ENCODE measurements at places on chromosomes 13 and 19.

GRCh38 chr13:28494778-28495537 lies at the start of gene FLT1:
Gene FLT1 (minus strand): TSS chr13:28495128. CDS start chr13:28494843, 285 bp downstream.
- DNase-seq: no peak

DNA sequence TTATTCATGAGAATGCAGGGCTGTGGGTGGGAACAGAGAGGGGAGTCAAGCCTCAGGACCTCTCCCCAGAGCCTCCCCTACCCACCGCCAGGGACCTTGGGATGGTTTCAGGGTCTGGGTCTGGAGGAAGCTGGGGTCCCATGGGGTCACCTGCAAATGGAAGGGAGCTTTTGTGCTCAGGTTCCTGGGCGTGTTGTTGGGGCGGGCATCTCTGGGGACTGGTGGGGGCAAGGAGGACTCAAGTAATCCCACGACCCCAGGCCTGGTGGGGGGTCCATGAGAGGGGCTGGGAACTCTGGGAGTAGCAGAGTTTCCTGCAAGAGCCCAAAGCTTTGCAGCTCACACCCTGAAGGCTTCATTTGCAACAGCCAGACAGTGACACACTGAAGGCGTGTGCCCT lies 60.2 kb downstream of the UNC13A start:
- DNase-seq: no peak

DNA sequence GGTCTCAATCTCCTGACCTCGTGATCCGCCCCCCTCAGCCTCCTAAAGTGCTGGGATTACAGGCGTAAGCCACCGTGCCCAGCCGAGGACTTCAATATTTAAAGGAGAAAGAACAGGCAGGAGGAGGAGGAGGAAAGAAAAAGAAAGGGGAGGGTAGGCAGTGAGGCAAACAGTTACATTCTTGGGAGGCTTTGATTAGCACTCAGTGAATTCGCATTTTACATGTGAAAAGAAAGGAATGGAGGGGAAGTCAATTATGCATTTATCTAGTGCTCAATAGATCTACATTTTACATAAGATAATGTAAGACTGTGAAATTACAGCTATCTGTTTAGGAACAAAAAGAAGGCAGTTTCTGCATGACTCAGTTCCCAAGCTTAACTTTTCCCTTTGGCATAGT lies 30.9 kb upstream of the CXCL17 start:
- no peak for DNase-seq

DNA sequence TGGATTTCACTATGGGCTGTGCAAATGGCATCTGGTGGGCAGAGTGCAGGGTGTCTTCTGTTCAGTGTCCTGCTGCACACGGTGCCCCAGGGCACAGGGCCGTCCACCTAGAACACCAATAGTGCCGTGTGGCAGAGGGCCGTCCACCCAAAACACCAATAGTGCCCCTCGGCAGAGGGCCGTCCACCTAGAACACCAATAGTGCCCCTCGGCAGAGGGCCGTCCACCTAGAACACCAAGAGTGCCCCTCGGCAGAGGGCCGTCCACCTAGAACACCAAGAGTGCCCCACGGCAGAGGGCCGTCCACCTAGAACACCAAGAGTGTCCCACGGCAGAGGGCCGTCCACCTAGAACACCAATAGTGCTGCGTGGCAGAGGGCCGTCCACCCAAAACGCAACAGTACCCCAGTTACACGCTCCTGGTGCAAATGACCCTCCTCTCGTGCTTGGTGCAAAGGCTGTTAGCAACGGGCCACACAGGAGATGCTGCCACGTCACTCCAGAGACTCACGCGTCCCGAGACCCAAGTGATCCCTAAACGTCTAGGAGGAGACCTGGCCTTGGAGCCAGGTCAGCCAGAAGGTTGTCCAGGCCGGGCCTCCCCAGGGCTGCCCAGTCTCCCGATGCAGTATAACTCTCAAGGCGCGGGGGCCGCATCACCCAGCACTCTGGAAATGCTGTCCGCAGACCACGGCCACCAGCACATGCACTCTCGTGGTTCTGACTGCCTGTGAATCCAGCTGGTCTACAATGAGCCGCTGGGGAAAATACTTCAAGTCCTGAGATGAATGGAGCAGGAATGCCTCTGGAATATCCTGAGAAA lies 51.5 kb downstream of the RASA3 start:
- DNase-seq: no peak

DNA sequence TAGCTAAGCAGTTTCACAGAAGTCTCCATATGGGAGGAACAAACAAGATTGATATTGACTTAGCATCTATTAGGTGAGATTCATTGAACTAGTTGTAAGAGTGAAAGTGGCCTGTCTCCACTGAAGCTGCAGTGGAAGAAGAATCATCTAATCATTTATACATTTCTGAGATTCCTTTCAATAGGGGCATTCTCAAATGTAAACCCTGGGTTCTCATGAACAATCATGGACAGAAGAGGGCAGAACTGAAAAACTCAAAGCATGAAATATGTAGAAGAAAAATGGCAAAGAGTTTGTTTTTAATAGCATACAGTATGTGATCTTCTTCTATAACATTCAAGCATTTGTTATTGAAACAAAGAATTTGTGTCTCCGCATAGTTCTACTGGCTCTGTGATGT lies 17.6 kb upstream of the POSTN start:
- DNase-seq: no peak

Measured in breast epithelium (tissue), 4 donors.